ENCODE measurements at places on chromosomes 6 and 20.

DNA sequence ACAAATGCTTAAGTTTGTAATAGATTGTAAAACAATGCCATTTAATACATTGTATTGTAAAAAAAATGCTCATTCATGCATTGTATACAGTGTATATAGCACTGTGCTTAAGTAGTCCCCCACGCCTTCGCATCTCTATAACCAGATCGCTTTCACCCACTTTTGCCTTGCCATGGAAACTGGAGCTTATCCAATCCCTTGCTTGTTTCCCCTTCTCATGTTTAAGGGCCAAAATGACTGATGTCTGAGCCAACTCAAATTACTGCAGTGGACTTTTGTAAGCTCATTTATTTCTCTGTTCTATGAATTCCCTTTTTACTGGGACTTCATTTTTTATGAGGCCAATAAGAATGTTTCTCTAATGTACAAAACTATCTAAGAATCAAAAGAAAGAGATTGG, 730.9 kb upstream of the GJE1 start:
- DNase-seq = no peak

DNA sequence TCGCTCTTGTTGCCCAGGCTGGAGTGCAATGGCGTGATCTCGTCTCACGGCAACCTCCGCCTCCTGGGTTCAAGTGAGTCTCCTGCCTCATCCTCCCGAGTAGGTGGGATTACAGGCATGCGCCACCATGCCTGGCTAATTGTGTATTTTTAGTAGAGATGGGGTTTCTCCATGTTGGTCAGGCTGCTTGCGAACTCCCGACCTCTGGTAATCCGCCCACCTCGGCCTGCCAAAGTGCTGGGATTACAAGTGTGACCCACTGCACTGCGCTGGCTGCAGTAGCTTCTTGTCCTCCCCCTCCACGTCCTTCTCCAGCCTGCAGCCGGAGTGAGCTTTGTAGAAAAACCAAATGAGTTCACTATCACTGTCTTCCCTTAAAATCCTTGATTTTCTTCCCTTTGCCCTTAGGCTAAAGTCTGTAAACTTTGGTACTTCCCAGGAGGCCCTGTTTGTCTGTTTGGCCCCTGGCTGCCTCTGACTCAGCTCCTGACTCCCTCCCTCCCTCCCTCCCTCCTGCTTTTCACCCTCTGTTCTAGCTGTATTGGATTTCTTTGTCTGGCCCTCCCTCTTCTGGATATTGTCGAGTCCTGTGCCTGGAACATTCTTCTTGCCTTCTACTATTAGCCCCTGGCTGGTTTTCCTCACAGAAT, 12.9 kb downstream of the PARD6B start:
- DNase-seq = no peak

DNA sequence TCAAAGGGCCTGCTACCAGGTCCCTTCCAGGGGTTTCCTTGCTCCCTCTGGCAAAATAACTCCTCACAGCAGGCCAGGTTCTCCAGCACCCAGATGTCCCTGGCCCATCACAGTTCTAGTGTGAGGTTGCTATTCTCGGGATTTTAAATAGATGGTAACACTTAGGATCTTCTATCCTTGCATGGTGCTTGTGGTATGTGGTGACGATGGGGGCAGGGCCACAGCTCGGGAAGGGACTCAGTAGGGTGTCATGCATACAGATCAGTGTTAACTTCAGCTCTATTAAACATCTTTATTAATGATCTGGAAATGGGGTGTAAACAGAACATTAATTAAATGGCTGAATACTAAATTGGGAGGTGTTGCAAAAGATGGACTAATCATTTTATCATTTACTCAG, 323.8 kb downstream of the QKI start:
- no peak for DNase-seq

DNA sequence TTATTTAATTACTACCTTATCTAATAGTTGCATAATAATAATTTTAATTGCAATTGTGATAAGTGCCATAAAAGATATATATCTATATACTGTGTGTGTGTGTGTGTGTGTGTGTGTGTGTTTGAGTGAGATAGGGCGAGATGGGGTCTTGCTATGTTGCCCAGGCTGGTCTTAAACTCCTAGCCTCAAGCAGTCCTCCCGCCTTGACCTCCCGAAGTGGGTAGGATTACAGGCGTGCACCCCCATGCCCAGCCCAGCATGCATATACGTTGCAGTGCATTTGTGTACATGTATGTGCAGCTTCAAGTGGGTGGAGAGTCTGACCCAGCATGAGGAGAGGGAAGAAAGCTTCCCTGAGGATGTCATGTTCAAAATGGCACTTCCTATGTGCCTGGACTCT, 4.6 kb upstream of the RIMS4 start:
- DNase-seq = no peak

GRCh38 chr6:119395192-119395591, 45.6 kb upstream of the MAN1A1 start:
- DNase-seq = no peak
